ENCODE measurements at places on chromosomes 5 and 9.

DNA sequence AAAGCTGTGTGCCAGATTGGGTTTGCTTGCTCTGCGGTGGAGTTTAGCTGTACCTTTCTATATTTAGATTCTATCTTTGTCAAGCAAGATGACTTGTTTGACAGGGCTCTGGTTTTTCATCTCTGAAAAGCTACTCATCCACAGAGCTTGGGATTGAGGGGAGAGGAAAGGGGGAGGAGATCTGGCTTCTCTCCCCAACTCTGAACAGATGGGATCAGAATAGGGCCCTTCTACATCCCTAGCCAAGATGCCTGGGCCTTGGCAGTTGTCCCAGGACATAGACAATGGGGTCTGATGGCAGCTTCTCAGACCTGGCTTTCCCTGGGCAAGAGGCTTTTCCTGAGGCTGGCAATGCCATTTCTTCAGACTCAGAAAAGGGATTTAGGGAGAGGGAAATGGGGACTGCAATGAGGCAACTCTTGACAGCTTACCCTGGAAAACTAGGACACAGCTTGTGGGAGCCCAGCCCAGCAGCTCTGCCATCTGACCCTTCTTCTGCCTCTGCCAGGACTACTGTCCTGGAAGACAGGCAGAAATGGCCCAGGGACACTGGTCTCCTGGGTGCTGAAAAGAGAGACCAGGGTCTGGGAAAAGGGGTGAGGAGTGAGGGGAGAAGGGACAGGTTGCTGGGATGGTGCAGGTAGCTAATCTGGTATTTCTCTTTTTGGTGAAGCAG is 50.2 kb upstream of the ASTN2 start:
- no peak for DNase-seq

GRCh38 chr5:155938051-155938450 is 388.9 kb upstream of the SGCD start:
- no peak for DNase-seq

- DNase-seq = no peak
Observed at GRCh38 chr5:89313804-89314588, 431.0 kb upstream of the MEF2C start.

DNA sequence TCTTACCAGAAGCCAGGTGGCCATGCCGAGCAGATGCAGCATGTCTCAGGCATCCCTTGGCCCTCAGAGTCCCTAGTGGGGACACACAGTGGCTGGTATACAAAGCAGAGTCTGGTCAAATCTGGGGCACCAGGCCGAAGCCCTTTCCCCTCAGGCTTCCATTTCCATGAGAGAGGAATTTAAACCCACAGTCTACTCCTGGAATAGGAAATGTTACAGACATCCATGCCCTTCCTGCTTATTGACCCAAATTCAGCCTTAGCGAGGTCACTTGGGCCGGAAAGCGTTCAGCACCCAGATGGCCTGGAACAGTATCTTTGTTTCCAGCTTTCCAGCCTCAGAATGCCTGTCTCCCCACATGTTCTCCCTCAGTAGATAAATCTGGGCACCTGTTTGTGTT is 131.7 kb downstream of the PIP5K1B start:
- DNase-seq = no peak

DNA sequence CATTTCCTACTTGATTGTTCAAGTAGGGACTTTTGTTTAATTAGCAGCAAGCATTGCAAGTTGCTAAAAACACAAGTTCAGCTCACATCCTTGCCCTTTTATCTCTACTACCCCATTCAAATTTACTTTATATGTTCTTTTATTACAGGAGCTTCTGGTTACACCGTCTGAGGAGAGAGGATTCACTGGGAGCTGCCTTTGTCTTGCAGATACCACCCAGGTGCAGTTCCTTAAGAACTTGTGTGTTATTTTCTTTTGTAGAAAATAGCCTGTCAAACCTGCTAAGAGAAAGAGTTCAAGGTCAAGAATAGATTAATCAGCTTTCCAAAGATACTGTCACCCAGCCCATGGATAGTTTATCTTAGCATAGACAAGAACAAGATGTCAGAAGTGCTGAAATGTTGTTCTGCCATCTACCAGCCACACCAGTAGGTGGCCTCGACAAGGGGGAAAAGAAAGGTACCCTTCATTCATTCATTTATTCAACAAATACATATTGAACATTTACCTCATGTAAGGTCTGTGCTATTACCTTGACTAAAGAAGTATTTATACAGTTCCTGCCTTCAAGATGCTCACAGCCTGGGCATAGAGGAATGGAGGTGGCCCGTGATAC is 750.3 kb downstream of the MAT2B start:
- DNase-seq = no peak

DNA sequence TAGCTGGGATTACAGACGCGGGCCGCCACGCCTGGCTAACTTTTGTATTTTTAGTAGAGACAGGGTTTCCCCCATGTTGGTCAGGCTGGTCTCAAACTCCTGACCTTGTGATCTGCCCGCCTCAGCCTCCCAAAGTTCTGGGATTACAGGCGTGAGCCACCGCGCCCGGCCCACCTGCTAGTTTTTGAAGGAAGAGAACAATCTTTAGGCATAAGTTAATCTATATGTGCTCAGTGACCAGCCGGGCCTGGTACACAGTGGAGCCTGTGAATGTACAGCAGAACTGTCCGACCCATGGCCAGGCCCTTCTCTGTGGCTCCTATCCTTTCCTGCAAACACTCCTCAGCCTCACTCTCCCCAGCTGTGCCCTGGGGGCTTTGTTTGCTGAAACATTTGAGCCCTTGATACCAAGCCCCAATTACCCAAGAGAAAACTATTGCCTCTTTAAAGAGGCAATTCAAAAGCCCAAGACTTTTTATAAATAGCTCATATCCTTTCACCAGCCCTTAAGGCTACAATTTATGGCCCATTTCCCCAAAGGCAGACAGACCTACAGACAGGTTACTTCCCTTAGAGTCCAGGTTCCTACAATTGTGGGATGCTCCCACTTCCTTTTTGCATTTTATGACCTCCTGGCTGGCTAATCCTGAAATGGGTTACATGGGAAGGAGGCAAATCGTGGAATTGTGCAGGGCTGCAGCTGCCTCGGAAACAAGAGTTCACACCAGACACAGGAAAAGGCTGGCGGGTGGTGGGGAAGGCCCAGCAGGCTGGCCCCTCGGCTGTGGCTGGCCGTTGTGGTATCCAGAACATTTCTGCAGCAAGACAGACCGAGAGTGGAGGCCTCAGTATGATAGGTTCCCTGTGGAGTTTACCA is 37.5 kb downstream of the SPRY4 start:
- DNase-seq = no peak

- peak; percentile 98 for DNase-seq
Observed at GRCh38 chr9:76369583-76369982, 24.6 kb downstream of the RFK start.

- DNase-seq = no peak
Observed at GRCh38 chr5:153619771-153620170, 129.3 kb downstream of the GRIA1 start.

DNA sequence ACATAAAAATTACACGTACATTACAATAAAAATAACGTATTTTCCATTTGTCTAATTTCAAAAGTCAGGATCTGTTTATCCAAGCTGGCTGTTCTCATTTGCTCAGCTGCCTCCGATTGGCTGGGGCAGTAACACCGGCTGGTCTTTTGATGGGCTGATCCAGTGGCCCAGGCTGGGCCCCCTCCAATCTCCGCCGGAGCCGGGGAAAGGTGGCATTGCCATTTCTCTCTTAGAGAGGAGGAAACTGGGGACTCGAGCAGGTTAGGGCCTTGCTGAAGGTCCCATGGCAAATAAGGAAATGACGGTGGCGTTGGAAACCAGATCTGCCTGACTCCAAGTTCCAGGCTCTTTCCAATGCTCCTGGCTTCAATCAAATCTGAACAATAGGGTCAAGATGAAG is 6.6 kb downstream of the CPLX2 start:
- no peak for DNase-seq

DNA sequence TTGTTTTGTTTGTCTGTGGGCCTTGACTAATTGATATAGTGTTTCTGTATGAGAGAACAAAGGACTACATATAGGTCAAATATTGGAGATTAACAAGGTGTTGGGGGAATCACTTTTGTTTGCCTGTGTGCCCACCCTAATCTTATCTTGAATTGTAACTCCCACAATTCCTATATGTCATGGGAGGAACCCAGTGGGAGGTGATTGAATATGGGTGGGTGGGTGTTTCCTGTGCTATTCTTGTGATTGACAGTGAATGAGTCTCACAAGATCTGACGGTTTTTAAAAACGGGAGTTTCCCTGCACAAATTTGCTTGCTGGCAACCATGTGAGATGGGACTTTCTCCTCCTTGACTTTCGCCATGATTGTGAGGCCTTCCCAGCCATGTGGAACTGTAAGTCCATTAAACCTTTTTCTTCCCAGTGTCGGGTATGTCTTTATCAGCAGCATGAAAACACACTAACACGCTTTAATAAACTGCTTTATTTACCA is 64.9 kb upstream of the HSPB3 start:
- DNase-seq = no peak

DNA sequence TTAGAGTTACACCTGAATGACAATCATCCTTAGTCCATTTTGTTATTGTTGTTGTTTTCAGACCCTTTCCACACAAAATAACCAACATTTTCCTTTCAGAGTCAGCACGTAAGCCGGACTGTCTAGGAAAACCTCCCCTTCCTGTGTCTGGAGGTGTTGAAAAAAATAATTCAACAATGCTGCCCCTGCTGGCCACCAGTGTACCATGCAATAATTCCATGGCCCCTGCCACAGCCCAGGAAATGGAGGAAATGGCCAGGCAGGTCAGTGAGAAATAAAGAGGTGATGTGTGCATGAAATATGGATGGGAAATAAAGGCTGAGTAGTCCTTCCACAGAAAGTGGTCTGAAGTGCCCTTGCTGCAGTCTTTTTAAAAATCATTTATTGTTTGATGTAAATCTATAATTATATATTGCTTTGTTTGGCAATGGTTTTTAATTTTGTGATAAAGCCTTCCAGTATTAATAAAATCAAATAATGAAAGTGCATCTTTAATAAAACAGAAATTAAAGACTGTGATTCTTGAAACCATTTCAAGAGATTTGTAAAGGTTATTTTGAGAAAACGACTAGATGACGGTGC is 152.8 kb upstream of the PAPPA start:
- DNase-seq = peak; percentile 7

- no peak for DNase-seq
Observed at GRCh38 chr9:15220658-15221318, 86.2 kb downstream of the TTC39B start.

GRCh38 chr9:121783521-121784507 is 132.4 kb downstream of the DAB2IP start:
- peak; percentile 78 for DNase-seq

- no peak for DNase-seq
Observed at GRCh38 chr5:2577312-2578036, 174.0 kb downstream of the IRX2 start.

DNA sequence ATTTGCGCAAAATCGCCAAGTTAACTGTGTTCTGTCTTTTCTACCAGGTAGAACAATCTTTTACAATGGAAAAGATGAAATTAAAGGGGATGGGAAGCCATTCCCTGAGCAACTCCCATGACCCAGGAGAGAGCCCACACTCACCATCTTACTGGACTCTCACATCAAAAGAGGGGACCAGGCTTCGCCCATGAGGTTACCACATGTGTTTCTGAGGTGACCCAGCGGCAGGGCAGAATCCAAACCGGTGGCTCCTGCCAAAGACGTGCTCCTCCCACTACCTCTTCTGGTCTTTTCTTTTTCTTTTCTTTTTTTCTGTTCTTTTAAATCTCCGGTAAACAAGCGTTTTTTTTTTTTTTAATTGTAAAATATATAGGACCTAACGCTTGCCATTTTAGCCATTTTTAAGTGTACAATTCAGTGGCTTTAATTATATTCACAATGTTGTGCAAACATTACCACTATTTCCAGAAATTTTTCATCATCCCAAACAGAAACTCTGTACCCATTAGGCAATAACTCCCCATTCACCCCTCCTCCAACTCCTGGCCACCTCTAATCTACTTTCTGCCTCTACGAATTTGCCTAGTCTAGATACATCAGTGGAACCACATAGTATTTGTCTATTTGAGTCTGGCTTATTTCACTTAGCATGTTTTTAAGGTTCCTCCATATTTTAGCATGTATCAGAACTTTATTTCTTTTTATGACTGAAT is 19.3 kb downstream of the PTPN3 start:
- DNase-seq = no peak

GRCh38 chr5:117588611-117589010 is 1014.0 kb upstream of the SEMA6A start:
- no peak for DNase-seq

GRCh38 chr9:121573717-121574485 is 74.3 kb upstream of the GGTA1 start:
- DNase-seq = no peak

GRCh38 chr9:136769710-136770191 is 5.4 kb upstream of the LCN15 start:
- DNase-seq = no peak

GRCh38 chr5:58854441-58854840 is 271.6 kb downstream of the RAB3C start:
- no peak for DNase-seq

GRCh38 chr9:75391497-75391896 is 303.2 kb downstream of the OSTF1 start:
- no peak for DNase-seq

GRCh38 chr9:90891308-90892040 is 89.9 kb downstream of the SYK start:
- no peak for DNase-seq

- no peak for DNase-seq
Observed at GRCh38 chr9:112063151-112063550, 111.9 kb downstream of the SUSD1 start.

DNA sequence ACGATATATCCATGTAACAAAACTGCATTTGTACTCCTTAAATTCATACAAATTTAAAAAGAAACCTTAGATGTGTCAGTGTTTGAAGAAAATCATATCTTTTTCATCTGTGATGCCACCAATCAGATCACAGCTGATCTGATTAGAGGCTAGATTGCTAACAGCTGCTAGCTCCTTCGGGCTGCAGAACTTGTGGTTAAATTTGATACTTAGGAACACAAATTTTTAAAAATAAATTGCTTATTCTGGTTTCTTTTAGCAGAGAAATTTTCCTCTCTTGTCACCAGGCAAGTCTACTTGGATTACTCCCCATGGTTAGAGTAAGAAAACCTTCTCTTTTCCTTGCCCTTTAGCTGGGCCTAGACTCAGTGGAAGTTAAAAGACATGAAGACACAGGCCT is 94.6 kb upstream of the RANBP6 start:
- no peak for DNase-seq

DNA sequence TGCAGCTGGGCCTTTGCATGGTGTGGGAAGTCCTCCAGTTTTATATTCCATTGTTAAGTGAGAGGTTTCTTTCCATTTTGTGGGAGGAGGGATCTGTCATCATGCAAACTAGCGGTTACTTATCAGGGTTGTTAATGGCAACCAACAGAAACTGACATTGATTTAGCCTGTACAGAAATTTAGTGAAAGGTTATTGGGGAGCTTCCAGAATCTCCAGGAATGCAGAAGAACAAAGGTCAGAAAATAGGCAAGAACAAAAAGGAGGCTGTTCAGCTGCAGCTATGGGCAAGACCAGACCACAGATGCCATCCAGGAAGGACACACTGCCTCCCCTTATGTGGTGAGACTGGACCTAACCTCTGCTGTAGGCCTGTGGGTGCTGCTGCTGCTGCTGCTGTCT is 395.8 kb downstream of the KDM4C start:
- no peak for DNase-seq

- DNase-seq = no peak
Observed at GRCh38 chr5:32505756-32506155, 61.2 kb upstream of the ZFR start.

GRCh38 chr5:42064821-42065220 is 139.7 kb downstream of the FBXO4 start:
- DNase-seq = no peak

Measured in SK-N-DZ (cell line).